ENCODE measurements at places on chromosomes 1 and 21. TPM values are rescaled to one million over a fixed set of nuclear protein-coding genes. Genes with fewer than 3 reads are reported as not detected.

DNA sequence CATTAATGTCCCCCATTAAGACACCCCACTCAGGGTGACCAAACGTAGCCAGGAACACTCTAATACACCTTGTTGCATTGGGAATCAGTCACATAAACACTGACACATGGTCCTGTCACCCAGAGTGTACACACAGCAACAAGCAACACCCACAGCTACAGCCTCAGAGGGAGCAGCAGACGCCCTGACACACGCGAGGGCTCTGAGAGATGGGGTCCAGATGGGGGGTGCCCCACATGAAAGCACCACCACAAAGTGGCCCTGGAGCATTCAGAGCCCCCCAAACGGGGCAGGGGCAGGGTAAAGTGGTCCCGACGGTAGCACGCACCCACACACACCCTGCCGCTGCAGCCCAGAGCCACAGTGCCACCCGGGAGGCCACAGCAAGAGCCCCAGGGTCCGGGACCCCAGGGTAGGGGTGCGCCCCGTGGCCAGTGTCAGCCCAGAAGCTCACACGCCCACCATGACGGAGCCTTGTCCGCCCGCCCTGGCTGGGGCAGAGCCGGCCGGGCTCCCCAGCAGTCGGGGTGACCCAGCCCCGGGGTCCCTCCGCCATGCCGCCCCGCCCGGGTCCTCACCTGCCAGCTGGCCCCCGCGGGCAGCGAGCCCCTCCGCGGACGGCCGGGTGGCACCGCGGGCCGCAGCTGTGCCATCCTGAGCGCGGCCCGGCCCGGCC lies 47.3 kb downstream of the RAP1GAP start:
- no peak for DNase-seq

- no peak for DNase-seq
These were observed 66.5 kb downstream of the FCRL5 start for GRCh38 chr1:157485793-157486192.

The SPAG17 gene
- total RNA-seq: under 0.01 TPM

- DNase-seq: no peak
These were observed 624.3 kb upstream of the BRINP3 start for GRCh38 chr1:191101960-191102359.

The EXTL1 gene
- total RNA-seq: 0.90 TPM

The BSND gene
- total RNA-seq: not detected

GRCh38 chr1:67489643-67490042 lies 59.4 kb upstream of the SERBP1 start:
- DNase-seq: peak; percentile 15

The OR2L5 gene
- total RNA-seq: not detected

The ESPN gene
- total RNA-seq: under 0.01 TPM

The CD1B gene
- total RNA-seq: not detected

DNA sequence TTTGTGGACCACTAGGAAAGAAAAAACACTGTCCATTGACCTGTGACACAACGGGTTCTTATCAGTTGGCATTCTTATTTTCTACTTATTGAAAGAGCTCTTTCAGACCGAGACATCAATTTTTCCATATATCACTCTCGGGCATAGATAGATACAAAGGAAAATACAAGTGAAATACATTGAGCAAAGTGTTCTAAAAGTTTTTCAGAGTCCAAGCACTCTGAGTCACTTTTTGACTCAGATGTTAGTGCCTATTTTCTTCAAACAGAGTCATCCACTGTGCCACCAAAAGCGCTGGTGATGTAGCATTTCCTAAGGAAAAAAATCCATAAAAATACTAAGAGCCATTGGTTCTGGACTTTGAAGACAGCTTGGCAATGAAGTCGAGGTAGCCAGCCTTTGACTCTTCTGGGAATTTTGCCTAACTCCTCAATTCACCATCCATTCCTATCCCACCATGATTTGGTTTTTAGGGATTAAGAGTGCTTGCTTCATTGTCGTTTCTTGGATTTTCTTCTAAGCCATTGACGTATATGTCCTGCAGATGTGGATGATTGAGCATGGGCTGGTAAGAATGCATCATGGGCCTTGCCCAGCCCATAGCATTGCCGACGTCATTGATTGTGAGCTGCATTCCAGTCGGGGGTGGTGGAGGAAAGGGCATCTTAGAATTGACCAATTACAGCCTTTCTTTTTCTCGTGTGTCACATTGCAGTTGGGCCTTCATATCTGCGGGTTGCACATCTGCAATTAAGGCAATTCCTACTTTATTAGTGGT lies 10.6 kb downstream of the GALNT2 start:
- DNase-seq: peak; percentile 61

The FCRL1 gene
- not detected for total RNA-seq

GRCh38 chr1:43711524-43712386 lies 4.4 kb downstream of the ST3GAL3 start:
- peak; percentile 91 for DNase-seq

The FALEC gene
- not detected for total RNA-seq

DNA sequence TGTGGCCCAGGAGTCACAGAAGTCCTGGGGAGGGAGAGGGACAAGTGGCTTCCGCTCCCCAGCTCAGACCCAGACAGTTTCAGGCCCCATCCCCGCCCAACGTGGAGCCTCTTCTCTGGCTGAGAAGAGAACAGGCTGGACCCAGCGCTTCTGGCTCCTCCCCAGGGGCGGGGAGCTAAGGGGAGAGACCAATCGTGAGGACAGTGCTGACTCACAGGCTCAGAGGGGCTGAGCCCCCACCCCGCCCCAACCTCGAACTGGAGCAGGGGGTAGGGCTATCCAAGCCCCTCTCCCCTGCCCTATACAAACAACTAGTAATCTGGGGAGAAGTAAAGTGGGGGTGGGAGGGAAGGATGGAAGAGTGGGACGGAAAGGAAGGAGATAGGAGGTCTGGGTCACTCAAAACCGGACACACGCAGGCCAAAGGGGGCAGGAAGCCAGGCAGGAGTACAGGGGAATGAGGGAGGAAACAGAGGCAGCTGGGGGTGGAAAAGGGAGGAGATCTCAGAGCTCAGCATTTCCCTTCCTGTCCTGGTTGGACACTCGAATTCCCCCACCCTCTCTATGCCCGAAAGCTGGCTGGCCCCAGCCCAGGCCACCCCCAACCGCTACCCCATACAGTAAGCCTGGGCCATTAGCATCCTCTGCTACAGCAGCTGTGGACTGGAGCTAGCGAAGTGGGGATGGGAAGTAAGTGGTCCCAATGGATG lies at the start of gene SHC1:
Gene SHC1 (minus strand): TSS at position 117 of the 710 bp plus-strand sequence. CDS start 221 bp downstream, outside the sequence.
- peak; percentile 92 for DNase-seq

DNA sequence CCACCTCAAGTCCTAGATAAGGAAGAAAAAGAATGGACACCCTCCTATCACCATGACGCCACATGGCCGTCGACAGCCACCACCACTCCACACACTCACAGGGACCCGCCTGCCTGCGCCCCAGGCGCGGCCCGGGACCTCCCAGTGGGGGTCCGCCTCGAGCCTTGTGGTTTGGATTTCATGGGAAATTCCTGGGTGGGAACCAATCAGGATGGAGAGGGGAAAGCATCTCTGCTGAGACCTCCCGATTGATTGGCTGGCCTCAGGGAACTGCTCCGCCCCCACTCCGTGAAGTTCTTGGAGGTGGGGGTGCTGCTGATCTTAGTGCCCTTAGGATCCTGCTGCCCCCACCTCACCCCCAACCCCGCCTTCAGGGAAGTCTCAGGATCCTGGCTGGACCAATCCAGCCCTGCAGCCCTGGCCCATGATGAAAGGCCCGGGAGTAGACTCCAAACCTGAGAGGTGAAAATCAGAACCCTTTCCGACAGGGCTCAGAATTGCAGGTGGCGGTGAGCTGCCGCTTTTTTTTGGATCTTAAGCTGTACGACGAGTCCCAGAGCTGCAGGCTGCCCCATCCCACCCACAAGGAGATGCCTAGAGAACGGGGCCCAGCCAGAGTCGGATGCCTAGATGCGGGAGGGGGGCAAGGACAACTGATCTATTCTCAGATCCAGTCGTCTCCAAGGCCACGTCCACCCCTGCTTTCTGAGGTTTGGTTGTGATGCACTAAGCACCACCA lies 29.0 kb upstream of the TMEM51 start:
- DNase-seq: no peak

The FGR gene
- not detected for total RNA-seq

DNA sequence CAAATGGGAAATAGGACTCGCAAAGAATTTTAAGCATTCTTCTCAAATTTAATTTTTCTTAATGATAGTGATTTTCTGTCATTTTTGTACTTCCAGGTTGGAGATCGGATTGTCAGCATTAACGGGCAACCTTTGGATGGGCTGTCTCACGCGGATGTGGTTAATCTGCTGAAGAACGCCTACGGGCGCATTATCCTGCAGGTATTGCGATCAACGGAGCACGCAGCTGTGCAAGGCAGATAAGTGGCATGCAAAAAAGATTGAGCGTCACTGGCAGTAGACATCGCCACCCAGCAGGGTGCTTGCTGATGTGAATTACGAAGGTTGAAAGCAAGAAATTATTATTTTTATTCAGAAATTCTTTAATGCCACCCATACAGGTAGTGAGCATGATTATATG lies 65.9 kb upstream of the L1TD1 start:
- DNase-seq: no peak

The MROH7 gene
- total RNA-seq: not detected
